ENCODE measurements at places on chromosomes 2 and 18.

GRCh38 chr2:177464549-177464948 is 72.0 kb downstream of the AGPS start:
- no peak for DNase-seq

GRCh38 chr2:65062843-65063825 is 6.9 kb downstream of the CEP68 start:
- no peak for DNase-seq

DNA sequence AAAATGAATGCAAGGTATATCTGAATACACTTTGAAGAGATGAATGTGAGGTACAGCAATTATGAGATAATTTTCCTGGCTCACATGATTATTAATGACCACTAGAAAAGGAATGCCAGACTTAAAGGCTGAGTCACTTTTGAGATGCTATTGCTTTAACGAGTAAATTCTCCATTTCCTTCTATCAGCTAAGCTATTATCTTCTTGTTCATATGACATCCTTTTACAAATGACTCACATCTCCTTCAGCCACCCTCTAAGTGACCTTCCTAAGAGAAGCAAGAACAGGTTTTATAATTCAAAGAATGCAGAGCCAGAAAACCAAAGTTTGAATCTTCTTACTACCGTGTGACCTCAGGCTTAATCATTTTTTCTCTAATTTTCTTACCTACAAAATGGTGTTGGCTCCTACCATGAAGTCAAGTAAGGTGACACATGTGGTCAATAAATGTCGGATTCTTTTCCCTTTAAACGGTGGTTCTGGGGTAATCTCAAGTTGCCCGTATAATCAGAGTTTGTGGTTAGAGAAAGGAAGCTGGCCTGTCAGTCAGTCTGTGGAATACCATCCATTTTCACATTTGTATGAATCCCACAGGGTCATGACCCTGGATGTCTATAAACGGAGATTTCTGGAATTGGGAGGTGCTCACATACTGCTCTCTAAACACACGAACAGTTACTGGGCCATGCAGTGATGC is 184.0 kb upstream of the PID1 start:
- no peak for DNase-seq

- no peak for DNase-seq
Observed at GRCh38 chr2:168666339-168666738, 136.1 kb upstream of the NOSTRIN start.

GRCh38 chr18:7585276-7585670 is 18.2 kb downstream of the PTPRM start:
- no peak for DNase-seq

DNA sequence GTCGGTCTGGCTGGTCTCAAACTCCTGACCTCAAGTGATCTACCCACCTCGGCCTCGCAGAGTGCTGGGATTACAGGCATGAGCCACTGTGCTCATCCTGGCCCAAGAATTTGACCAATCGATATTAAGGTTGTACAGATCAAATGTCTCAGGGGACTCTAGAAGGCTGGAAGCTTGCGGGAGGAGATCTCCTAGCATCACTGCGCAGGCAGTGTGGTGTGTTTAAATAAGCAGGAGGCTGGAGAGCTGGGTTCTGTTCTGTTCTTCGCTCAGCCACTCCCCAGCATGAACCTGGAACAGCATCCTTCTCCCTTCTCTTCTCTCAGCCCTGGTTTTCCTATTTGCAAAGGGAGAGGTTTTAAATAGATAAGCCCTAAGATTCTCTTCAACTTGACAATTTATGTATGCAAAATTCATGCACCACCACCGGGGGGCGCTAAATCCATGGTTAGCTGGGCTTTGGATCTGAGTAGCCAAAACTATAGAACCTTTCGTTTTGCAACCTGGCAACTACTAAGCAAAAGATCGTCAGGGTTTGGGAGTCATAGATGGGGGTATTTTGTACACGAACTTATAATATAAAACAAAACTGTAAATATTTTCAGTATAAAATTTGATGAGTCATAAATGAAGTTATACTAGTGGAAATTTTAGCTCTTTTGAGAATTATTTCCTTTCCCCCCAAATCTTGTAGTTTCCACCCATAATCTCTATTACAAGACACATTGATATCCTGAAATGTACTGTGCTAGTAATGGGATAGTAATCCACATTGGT is 60.6 kb downstream of the SLC16A14 start:
- peak; percentile 4 for DNase-seq

DNA sequence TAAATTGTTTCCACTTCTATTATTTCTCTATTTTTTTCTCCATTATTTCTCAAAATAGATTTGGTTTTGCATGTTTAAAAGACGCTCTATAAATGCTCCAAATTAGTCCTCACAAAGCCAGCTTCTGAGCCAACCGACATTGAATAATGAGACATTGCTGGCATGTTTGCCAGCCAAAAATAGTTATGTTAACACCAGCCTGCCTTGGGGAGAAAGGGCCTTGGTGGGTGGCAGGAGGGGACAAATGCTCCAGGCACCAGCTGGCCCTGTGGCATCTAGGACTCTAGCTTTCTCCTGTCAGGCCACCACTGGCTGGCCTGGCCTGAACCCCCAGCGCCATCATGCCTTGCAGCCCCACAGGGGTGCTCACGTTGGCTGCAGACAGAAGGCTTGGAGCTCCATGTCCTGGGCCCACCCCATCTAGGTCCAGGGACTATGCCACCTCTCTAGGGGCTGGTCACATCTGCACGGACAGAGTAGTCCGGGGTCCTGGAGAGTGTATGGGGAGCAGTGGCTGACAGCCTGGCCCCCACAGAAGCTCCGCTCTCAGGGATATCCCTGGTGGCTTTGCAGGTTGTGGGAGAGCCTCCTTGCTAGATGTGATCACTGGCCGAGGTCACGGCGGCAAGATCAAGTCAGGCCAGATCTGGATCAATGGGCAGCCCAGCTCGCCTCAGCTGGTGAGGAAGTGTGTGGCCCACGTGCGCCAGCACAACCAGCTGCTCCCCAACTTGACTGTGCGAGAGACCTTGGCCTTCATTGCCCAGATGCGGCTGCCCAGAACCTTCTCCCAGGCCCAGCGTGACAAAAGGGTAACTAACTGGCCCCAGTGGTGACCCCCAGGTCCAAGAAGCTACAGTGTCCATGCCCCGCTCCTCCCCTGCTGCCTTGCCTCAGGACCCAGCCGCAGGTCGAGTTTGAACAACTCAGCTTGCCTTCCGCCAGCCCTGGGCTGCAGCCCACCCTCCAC is 12.5 kb downstream of the ABCG8 start:
- no peak for DNase-seq

- DNase-seq, result no peak
Observed at GRCh38 chr2:189164746-189165145, 14.8 kb downstream of the COL5A2 start.

DNA sequence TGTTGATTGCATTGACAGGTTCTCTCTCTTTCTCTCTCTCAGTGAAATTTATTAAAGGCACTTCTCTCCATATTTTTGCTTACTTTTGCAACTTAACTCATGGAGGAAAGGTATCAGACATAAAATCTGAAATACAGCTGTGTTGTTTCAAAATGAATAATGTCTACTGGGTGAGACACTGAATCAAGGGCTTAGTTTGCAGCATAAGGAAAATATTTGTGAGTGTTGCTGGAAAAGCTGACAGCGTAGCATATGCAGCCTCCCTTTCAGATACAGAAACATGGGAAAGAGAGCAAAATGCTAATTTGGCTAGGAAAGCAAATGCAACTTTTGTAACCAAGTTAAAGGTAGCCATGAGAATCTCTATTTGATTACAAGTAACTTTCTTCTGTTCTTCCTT is 81.5 kb upstream of the COL3A1 start:
- DNase-seq, result no peak

DNA sequence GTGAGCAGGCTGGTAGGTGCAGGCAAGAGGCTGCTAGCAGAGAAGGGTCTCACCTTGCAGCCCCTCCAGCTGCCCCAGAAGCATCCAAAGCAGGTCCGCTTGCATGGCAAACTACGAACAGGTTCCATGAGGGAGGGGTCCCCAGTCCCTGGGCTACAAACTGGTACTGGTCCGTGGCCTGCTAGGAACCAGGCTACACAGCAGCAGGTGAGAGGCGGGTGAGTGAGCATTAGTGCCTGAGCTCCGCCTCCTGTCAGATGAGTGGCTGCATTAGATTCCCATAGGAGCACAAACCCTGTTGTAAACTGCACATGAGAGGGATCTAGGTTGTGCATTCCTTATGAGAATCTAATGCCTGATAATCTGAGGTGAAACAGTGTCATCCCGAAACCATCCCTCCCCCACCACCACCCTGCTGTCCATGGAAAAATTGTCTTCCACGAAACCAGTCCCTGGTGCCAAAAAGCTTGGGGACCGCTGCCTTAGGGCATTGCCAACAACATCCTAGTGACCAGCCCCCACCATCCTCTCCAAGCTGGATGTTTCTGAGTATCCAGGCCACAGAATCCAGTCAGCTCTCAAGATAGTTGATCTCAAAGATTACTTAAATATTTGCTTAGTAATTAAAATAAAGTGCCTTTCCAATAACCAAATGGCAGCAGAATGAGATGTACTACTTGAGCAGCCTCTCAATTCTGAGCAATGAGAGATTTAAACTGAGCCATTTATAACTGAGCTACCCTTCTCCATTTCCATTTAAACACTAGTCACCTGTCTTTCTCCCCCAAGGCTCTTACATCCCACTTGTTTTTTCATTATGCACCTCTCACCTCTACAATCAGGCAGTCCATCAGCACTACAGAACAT is 32.4 kb downstream of the LRP2 start:
- peak; percentile 38 for DNase-seq

DNA sequence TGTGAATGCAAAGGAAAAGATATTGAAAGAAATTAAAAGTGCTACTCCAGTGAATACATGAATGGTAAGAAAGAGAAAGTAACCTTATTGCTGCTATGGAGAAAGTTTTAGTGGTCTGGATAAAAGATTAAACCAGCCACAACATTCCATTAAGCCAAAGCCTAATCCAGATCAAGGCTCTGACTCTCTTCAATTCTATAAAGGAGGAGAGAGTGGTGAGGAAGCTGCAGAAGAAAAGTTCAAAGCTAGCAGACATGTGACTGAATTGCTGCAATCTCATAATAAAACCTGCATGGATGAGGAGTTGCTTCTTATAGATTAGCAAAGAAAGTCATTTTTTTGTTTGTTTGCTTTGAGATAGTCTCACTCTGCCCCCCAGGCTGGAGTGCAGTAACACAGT is 130.2 kb downstream of the DNAH6 start:
- DNase-seq, result no peak

- peak; percentile 23 for DNase-seq
Observed at GRCh38 chr2:9139491-9140443, 66.8 kb upstream of the ASAP2 start.

GRCh38 chr18:12417687-12418086 is 10.0 kb downstream of the PRELID3A start:
- no peak for DNase-seq

- no peak for DNase-seq
Observed at GRCh38 chr2:69299772-69300516, 87.1 kb downstream of the GFPT1 start.

DNA sequence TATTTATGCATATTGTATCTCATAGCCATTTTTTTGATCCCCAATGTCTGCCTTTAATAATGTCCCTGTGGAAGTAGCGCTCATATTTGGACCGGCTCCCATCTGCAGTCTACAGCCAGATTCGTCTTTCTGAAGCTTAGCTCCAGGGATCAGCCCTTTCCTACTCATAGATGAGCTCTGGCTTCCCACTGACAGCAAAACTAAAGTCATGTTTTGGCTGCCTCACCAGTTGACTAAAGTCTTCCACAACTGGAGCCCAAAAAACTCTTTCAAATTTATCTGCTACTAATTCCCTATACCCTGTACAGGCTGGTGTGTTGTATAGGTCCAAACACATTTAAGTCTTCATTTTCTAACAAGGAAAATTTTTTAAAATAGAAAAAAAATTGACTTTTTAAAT is 294.2 kb upstream of the HNMT start:
- no peak for DNase-seq

GRCh38 chr2:20211420-20211819 is 13.5 kb downstream of the SDC1 start:
- no peak for DNase-seq

- DNase-seq, result peak; percentile 12
Observed at GRCh38 chr2:152525277-152525838, 190.4 kb downstream of the FMNL2 start.

GRCh38 chr2:70960833-70961647 is 17.4 kb upstream of the ANKRD53 start:
- DNase-seq, result no peak

- no peak for DNase-seq
Observed at GRCh38 chr2:99942561-99943347, 199.6 kb downstream of the AFF3 start.

- no peak for DNase-seq
Observed at GRCh38 chr2:195632856-195633572, 24.0 kb upstream of the SLC39A10 start.

DNA sequence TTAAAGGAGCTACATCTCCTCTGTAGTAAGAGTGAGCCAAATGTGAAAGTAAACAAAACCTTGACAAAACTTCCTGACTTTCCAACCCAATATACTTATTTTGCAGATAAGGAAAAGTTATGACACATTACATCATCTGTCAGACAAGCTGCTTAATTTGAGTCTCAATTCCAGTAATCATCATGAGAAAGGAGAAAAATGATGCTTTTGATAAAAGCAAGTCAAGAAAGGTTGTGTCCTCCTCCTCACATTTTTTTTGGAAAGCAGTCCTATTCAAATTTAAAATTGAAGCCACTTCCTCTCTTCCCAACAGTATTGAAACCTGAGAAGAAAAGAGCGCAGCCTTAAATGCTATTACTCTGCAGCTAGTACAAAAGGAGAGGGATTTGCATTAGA is 519.6 kb downstream of the LRP1B start:
- no peak for DNase-seq

Measured in NCI-H1092 (cell line).